ENCODE measurements at places on chromosomes 4 and X.
A peak's percentile ranks its signal among the peaks of the same experiment; 100 is the strongest.

- H3K4me3 ChIP-seq = no peak overlapping the region
- peaks cover 5% of the 10 kb centered on the region for H3K36me3 ChIP-seq
- H3K27ac ChIP-seq = no peak overlapping the region
- DNase-seq = no peak
Observed at GRCh38 chrX:13875572-13875971, 58.7 kb upstream of the GPM6B start.

- H3K27me3 ChIP-seq = peaks cover 16% of the 10 kb centered on the region
- peaks cover 19% of the 10 kb centered on the region for H3K4me1 ChIP-seq
- peak; percentile 12 for DNase-seq
- peak overlapping the region; percentile 24 for H3K27ac ChIP-seq
- H3K36me3 ChIP-seq = no peaks in the 10 kb centered on the region
Observed at GRCh38 chr4:24917076-24917856, 4.4 kb upstream of the CCDC149 start.

DNA sequence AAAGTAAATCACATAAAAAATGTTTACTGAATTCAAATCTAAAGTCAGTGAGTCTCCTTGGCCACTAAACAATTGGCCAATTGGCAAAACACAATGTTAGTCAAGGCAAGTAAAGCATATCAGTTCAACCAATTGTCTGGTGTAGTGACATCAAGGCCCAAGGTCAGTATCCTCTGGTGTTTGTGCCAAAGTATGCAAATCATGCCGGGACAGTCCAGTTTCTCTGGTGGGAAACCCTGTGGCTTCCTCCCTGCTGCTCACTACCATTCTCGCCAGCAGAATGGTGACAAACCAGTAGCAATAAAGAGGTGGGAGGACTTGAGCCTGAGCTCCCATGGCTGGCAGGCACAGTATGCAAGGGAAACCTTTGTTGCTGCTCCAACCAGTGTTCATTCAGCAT is 314.9 kb upstream of the FGF13 start:
- no peaks in the 10 kb centered on the region for H3K36me3 ChIP-seq
- H3K4me1 ChIP-seq = no peaks in the 10 kb centered on the region
- DNase-seq = no peak
- no peaks in the 10 kb centered on the region for H3K27me3 ChIP-seq
- H3K4me3 ChIP-seq = no peak overlapping the region
- H3K27ac ChIP-seq = no peak overlapping the region

- no peak overlapping the region for H3K4me3 ChIP-seq
- H3K27me3 ChIP-seq = peaks cover 9% of the 10 kb centered on the region
- H3K36me3 ChIP-seq = no peaks in the 10 kb centered on the region
- H3K4me1 ChIP-seq = peaks cover 12% of the 10 kb centered on the region
- no peak overlapping the region for H3K27ac ChIP-seq
- no peak for DNase-seq
Observed at GRCh38 chr4:8507196-8507570, 66.6 kb downstream of the TRMT44 start.

DNA sequence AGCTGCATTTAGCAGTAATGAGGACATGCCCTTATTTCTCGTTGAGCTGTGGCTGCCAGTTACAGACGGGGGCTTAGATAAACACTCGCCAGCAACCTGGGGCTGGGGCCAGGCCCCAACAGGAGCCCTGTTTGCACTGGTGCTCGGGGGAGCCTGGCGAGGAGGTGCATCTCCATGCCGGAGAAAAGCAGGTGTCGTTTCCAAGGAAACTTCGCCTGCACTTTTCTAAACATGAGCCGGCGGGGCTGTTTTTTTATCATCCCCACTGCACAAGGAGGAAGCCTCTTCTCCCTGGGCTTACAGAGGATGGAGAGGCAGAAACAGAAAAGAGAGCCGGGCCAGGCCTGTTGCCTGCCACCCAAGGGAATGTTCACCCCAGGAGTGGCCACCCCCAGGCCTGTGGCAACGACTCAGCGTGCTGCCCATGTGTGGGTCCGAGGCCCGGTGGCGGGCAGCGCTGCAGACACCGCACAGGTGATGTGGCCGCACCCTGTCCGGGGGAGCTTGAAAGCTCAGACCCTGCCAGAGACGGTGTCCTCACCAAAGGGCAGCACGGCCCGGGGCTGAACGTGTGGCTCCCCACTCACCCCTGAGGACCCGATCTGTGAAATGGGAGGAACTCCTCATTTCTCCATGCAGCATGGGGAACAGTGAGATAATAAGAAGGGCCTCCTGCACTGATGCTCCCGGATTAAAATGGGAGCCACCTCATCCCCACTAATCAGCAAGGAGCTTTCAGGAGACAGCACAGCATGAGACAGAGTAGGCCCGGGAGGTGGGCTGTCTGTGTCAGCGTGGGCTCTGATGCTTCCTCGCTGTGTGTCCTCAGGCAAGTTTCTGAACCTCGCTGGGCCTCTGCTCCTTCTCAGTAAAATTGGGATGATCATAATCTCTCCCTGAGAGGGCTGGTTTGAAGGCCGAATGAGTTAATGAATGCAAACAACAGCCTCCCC is 33.8 kb upstream of the ADRA2C start:
- peaks cover 8% of the 10 kb centered on the region for H3K4me1 ChIP-seq
- H3K4me3 ChIP-seq = no peak overlapping the region
- H3K36me3 ChIP-seq = no peaks in the 10 kb centered on the region

DNA sequence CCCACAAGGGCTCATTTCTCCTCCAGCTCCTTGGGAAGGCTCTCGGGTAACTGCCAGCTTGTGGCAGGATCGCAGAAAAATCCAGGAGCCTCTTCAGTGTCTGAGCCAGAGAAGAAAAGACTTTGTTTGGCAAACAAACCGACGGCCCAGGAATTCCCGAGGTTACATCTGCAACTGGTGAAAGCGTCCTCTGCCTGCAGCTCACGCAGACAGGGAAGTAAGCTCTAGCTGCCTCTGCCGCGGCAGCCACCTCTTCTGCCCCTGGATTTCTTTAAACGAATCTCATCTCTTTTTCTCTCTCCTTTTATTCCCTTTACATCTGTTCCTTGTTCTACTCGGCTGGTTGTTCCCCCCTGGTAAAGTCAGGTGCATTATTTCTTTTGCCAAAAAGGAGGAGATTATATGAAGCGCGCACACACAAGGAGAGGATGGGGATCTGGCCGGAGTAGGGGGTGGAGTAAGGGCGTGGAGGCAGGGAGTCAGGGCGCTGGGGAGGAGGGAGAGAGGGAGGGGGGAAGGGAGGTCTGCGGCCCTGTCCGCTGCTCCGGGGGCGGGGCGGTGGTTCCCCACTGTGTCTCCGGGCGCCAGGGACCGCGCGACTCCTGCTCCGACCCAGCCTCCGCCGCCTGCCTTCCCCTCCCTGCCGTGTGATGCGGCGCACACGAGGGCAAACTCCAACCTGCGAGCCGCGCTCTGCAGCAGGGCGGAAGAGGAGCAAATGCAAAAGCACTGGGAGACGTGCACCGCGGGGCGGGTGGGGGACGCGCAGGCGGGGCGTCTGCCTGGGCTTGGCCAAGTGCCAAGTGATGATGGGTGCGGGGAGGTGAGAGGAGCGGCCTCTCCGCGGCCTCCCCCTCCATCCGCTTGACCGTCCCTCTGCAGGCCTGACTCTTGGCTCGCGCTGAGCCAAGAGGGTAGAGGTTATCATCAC is at the start of gene DCHS2:
Gene DCHS2 (minus strand): TSS at position 459 of the 931 bp plus-strand sequence. CDS start 444 bp downstream, at position 15.
- H3K27ac ChIP-seq = no peak within 1 kb of the TSS
- H3K4me3 ChIP-seq = peak within 1 kb of the TSS; percentile 87
- peak; percentile 73 for DNase-seq
- peaks cover 12% of the 10 kb centered on the region for H3K27me3 ChIP-seq
- H3K36me3 ChIP-seq = no peaks in the 10 kb centered on the region
- H3K4me1 ChIP-seq = peaks cover 17% of the 10 kb centered on the region

GRCh38 chr4:25702848-25703247 is 47.2 kb downstream of the SLC34A2 start:
- H3K27ac ChIP-seq = no peak overlapping the region
- H3K36me3 ChIP-seq = no peaks in the 10 kb centered on the region
- no peaks in the 10 kb centered on the region for H3K4me1 ChIP-seq
- no peak overlapping the region for H3K4me3 ChIP-seq

GRCh38 chr4:45082101-45082500 is 355.7 kb upstream of the GNPDA2 start:
- no peak for DNase-seq
- no peaks in the 10 kb centered on the region for H3K4me1 ChIP-seq
- no peak overlapping the region for H3K4me3 ChIP-seq
- H3K27me3 ChIP-seq = no peaks in the 10 kb centered on the region
- H3K36me3 ChIP-seq = no peaks in the 10 kb centered on the region
- no peak overlapping the region for H3K27ac ChIP-seq

DNA sequence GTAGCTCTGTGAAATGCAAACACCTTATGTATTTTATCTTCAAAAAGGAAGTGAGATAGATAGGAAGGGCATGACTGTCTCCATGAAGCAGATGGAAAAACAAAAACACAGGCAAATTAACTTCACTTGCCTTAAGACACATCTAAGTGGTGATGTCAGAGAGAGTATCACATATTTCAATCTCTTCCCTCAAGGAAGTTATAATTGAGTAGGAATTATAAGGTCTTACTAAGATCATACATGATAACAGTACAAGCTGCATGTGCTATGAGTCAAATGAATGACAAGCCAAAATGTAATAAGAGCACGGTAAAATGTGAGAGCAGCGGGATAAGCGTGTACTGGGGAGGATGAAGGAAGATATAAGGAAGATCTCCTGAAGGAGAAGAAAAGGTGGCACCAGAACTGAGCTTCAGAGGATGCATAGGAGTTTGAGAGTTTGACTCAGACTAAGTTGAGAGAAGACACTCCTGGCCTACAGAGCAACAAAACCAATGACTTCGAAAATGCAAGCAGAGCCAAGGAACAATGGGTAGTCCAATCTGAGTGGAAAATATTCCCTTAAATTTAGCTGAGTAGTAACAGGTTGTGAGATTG is 43.3 kb upstream of the GALNT7 start:
- H3K27ac ChIP-seq = no peak overlapping the region
- no peaks in the 10 kb centered on the region for H3K36me3 ChIP-seq
- peaks cover 3% of the 10 kb centered on the region for H3K27me3 ChIP-seq
- DNase-seq = no peak
- H3K4me1 ChIP-seq = peaks cover 4% of the 10 kb centered on the region

DNA sequence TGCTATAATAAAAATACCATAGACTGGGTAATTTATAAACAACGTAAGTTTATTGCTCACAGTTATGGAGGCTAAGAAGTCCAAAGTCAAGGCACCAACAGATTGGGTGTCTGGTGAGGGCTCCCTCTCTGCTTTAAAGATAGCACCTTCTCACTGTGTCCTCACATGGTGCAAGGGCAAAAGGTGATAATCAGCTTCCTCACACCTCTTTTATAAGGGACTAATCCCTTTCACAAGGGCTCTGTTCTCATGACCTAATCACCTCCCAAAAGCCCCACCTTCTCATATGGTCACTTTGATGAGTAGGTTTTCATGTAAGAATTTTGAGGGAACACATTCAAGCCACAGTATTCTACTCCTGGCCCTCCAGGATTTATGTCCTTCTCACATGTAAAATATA is 641.7 kb upstream of the ATOH1 start:
- no peak overlapping the region for H3K27ac ChIP-seq
- no peaks in the 10 kb centered on the region for H3K36me3 ChIP-seq
- no peaks in the 10 kb centered on the region for H3K27me3 ChIP-seq
- no peak for DNase-seq

- no peak for DNase-seq
- no peak overlapping the region for H3K4me3 ChIP-seq
- no peak overlapping the region for H3K27ac ChIP-seq
Observed at GRCh38 chrX:136736690-136737089, 44.0 kb downstream of the ARHGEF6 start.
